ENCODE measurements at places on chromosomes 13 and 19.

GRCh38 chr13:41054212-41054877, 7.0 kb upstream of the WBP4 start:
- peak; percentile 35 for DNase-seq

GRCh38 chr13:78061806-78062205, 143.2 kb upstream of the EDNRB start:
- DNase-seq: no peak

- DNase-seq: no peak
Observed at GRCh38 chr19:23527797-23528196, 132.5 kb upstream of the ZNF91 start.

- DNase-seq: no peak
Observed at GRCh38 chr13:52780092-52780491, 40.5 kb upstream of the CNMD start.

- DNase-seq: no peak
Observed at GRCh38 chr19:40932008-40932959, 50.3 kb upstream of the CYP2A7 start.

DNA sequence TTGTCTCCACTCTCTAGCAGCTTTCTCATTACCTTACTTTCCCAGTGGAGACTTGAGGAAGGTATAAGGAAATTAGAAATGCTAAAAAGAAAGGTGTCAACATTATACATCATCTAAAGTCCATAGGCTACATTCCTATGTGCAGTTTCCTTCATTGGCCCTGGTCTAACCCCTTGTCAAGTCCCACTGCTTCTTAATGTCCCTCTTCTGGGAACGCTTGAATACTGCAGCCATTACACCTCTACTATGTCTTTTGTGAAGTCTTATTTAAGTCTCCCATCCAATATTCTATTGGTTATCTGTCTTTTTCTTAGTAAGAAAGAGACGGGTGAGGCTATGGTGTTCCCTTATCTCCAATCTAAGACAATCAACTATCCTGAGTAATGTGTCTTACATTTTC, 332.6 kb upstream of the TMTC4 start:
- no peak for DNase-seq

DNA sequence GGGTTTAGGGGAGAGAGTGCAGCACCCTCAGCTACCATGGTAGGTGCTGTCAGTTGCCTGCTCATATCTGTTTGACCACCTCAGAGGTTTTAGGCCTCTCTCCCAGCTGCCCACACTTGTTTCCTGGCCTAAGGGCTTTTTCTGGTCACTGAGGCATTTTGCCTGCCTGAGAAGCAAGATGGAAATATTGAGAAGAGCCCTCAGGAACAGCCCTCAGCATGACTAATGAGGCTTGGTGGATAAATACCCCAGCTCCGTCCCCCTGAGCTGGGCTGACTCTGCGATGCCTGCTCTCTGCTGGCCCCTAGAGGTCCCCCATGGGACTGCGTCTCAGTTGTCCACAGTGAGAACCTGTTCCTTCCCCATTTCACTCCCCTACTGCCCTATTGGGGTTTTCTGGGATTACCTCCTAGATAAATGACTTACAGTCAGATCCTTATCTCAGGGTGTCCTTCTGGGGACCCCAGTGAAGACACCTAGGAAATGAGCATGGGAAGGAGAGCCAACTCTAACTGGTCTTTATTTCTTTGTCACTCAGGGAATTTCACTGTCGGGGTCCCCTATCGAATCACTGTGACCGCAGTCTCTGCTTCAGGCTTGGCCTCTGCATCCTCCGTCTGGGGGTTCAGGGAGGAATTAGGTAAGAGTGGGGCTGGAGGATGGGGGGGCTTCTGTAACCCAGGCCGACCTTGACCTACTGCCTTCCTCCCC, 13.3 kb downstream of the PALM3 start:
- peak; percentile 67 for DNase-seq

- DNase-seq: no peak
Observed at GRCh38 chr13:34263681-34264080, 445.7 kb downstream of the RFC3 start.

DNA sequence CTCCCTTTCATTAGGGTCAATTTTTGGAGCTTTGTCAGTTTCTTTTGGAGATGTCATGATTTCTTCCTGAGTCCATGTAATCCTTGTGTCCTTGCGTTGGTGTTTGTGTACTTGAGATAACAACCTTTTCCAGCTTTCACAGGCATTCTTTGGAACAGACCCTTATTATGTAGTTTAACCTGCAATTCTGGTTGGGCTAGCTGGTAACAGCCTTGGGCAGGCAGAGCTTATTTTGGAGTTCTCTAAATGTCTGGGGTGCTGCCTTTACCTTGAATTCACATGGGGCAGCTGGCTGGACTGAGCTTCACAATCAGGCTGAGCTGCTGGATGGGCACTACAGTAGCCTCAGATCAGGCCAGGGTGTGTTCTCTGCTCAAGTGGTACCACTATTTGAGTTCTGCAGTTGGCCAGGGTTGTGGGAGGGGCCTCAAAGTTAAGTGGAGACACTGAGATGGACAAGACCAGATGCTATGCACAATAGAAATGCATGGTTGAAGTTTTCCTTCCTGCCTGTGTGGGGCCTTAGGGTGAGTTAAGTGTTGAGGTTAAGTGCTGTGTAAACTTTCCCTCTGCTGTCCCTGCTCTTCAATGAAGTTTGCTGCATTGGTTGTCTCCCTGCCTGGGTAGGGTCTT, 277.3 kb downstream of the ATP8A2 start:
- no peak for DNase-seq

DNA sequence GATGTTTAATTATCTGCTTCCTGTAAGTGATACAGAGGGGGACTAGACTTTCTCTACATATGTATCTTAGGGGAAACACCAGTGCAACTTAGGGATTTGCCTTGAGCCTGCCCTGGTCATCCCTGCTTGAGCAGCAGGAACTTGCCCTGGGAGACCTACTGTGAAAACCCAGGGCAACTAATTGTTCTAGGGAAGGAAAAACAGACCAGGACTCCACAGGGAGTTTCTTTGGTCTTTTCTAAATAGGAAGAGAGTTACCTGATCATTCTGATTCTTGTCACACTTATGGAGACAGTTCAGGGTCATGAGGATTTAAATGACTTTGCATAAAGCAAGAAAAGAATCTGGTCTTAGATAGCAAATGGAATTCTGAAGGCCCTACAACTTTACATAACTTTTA, 89.1 kb downstream of the WASF3 start:
- no peak for DNase-seq

GRCh38 chr13:113537205-113537604, 46.7 kb upstream of the DCUN1D2 start:
- DNase-seq: no peak

GRCh38 chr19:3225169-3225485, 666 bp downstream of the CELF5 start:
- no peak for DNase-seq

DNA sequence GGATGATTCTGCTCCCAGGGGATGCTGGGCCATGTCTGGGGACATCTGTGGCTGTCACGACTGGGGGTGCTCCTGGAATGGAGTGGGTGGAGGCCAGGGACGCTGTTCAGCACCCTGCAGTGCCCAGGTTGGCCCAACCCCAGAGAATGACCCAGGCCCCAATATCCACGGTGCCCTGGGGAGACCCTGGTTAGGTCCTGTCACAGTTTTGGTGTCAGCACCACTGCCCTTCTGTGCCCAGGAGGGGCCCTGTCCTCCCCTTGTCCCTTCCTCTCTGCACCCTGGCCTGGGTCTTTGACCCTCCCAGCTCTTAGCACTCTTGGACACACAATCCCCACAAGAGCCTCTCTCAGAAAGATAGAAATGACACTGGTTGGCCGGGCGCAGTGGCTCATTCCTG, 85.3 kb downstream of the GADD45B start:
- DNase-seq: no peak

DNA sequence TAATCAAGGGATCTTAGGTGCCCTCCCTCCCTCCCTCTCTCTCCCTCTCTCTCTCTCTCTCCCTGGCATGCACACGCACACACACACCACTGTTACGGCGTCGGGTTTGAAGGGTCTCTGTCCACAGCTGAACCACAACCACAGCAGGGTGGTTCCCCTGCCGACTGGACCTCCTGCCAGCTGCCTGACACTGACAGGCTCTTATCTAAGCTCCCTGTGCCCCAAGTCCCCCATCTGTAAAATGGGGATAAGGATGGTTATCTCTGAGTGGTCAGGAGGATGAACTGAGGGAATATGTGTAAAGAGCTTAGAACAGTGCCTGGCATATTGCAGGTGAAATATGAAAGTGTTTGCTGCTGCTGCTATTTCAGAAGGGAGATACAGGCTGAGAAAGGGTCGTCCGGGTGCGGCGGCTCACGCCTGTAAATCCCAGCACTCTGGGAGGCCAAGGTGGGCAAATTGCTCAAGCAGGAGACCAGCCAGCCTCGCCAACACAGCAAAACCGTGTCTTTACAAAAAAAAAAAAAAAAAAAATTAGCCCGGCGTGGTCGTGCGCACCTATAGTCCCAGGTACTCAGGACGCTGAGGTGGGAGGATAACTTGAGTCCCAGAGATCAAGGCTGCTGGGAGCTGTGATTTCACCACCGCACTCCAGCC, 852 bp upstream of the SHISA7 start:
- DNase-seq: no peak

GRCh38 chr19:13207846-13208671, 57.8 kb downstream of the IER2 start:
- peak; percentile 70 for DNase-seq
